Right cardiac atrium (tissue), 5 donors: ENCODE measurements at places on chromosomes 13 and 19.

DNA sequence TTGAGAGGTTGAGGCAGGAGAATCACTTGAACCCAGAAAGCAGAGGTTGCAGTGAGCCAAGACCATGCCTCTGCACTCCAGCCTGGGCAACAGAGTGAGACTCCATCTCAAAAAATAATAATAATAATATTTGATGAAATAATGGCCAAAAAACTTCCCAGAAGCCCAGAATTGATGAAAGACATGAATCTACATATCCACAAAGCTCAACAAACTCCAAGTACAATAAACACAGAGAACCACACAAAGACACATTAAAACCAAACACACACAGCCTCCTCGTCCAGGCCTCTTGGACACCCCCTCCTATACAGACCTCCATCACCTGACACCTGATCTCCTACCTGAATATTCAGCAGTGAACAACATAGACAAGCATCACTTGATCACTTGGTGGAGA, 3.2 kb upstream of the SYDE1 start:
- DNase-seq: no peak

- no peak for DNase-seq
These were observed 1.1 kb upstream of the SH2D3A start for GRCh38 chr19:6768236-6768785.

- DNase-seq: no peak
These were observed 199.0 kb upstream of the RXFP2 start for GRCh38 chr13:31540281-31540680.

DNA sequence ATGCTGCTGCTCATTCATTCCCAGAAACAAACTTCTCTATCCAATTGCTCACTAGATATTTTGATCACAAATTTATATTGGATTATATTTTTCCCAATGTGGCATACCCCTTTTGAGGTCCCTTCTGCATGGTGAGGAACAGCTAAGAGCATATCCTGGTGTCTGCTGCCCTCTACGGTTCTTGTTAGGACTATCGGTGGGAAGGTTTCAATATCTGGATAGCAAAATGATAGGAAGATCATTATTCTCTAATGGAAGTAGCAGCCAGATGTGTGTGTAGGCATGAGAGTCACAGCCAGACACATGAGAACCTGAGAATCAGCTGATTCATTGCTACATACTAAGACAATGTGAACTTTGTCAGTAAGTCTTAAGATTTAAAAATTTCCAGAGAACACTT, 1422.4 kb upstream of the MIR17HG start:
- DNase-seq: no peak

- DNase-seq: no peak
These were observed 105.5 kb downstream of the MBNL2 start for GRCh38 chr13:97327506-97328221.

DNA sequence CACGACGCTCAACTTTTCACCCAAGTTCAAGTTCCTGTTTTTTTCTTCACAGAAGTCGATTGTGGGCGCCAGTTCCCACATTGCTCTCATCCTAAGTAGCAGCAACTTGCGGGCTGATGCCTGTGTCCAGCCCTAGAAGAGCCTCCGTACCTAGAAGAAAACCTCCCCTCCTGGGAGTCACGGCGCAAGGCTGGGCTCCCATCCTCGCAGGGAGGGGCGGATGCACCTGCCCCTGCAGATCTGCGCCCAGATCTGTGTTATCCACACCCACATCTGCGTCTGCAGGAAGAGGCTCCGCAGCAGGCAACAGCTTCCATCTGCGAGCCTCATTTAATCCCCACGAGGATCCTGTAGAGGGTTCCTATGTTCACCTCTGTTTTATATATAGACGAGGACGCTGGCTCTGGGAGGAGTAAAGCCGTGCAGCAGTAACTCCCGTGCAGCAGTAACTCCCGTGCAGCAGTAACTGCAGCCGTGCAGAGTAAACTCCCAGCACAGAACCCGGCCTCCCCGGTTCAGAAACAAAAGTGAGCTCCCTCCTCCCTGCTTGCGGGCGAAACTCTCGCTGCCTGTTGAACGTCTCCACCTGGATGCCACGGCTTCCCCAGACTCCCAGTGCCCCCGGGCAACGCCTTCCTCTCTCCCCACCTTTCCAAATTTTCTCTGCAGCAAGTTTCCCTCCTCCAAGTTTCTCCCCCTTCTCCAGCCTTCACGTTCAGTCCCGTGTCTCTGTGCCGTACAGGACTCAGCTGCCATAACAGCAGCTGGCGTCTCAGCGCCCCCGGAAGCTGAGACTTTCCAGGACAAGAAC, 23.5 kb upstream of the LAIR1 start:
- no peak for DNase-seq

- no peak for DNase-seq
These were observed 61.7 kb upstream of the MCF2L start for GRCh38 chr13:112907286-112907685.
